ENCODE measurements at places on chromosomes 12 and 14.
A peak's percentile ranks its signal among the peaks of the same experiment; 100 is the strongest.

DNA sequence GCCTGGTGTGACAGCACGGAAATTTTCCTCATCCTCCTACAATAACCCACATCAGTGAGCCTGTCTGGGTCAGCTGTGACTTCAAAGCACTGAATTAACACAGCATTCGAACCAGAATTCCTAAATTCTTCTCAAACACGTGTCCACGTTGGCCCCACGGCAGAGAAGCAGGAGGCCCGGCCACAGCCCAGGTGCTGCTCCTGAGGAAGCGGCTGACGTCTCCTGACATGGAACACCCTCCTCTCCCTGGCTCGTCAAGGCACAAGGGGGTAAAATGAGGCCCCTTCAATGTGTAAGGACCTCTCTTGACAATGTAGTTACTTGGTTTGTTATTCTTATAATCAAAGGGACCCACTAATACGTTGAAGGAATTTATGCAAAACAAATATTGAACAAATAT, 156.3 kb upstream of the GSC start:
- no peak for DNase-seq

DNA sequence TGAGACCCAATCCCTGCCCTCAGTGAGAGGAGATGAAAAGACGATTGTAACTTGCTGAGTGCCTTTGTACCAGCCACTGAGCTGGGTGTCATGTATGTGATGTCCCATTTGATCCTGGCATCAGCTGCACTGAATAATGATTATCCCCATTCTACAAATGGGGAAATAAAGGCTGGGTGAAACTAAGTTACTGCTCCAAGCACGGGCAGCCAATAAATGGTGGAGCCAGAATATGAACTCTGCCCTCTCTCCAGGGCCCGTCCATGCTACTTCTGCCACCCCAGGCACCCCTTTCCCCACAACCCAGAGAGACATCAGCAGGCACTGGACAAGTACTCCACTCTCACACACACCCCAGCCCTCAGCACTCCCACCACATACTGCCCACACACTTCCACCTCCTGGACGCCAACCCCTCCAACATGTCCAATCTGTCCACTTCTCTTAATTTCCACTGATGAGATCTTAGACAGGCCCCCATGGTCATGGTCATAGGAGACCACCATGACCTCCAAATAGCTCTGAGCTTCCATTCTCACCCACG, 115.8 kb downstream of the DICER1 start:
- DNase-seq: no peak

DNA sequence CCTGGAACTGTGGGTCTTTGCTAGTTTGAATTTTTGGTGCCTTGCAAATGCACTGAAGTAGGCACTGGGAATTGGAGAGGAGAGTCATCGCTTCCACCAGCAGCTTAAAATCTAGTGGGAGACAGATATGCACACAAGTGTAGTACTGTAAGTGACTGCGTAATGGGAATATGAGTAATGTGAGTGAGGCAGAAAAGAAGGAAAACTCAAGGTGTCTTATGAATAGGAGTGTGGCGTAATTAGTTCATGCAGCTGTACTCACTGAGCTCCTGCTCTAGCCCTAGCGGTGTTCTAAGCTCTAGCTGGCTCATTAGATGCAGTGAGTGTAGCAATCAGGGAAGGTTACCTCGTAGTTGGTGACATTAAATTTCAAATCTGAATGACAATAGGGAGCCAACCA, 2.8 kb downstream of the TCP11L2 start:
- DNase-seq: peak; percentile 70

DNA sequence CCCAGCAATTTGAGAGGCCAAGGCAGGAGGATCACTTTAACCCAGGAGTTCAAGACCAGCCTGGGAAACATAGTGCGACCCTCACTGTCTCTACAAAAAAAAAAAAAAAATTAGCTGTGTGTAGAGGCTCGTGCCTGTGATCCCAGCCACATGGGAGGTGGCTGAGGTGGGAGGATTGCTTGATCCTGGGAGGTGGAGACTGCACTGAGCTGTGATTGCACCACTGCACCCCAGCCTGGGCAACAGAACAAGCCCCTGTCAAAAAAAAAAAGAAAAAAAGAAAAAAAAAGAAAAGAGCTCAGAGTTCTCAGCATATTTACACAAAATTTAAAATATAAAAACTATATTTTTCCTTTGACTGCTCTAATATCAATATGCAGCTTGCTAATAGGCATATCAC, 260.8 kb downstream of the SYT1 start:
- DNase-seq: no peak

- peak; percentile 36 for DNase-seq
These were observed at the start of gene CCDC63 for GRCh38 chr12:110846615-110847566. Gene CCDC63, plus strand, starts transcription at chr12:110846987. Its CDS starts 5,968 bp downstream, at chr12:110852955.

DNA sequence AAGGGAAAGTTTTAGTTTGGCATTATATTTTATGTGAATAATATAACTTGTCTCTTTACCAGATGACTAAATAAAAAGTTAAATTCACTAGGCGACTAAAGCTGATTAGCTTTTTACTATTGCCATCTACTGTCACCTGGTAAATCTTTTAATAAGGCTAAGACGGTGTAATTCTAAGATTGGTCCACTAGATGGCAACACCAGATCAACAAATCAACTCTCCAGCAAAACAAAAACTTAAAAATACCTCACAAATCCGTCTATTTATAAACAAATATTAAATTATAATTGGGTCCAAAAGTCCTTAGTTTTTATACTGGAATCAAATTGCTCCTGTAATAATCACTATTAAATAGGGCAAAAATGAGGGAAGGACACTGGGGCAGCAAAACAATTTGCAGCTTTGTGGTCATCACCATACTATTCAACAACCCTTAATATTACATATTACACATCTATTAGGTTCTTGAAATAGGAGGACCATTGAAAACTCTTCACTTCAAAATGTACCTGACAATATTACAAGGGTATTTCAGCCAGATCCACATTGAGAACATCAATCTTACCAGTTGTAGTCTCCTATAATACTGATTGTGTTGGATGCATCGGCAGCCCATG, 47.9 kb downstream of the GALC start:
- peak; percentile 17 for DNase-seq

- peak; percentile 38 for DNase-seq
These were observed 85.8 kb downstream of the EXOC5 start for GRCh38 chr14:57182760-57183503.

- DNase-seq: no peak
These were observed 20.4 kb downstream of the RGS6 start for GRCh38 chr14:71952381-71953363.

GRCh38 chr14:52789118-52789517, 2.3 kb downstream of the GNPNAT1 start:
- no peak for DNase-seq

DNA sequence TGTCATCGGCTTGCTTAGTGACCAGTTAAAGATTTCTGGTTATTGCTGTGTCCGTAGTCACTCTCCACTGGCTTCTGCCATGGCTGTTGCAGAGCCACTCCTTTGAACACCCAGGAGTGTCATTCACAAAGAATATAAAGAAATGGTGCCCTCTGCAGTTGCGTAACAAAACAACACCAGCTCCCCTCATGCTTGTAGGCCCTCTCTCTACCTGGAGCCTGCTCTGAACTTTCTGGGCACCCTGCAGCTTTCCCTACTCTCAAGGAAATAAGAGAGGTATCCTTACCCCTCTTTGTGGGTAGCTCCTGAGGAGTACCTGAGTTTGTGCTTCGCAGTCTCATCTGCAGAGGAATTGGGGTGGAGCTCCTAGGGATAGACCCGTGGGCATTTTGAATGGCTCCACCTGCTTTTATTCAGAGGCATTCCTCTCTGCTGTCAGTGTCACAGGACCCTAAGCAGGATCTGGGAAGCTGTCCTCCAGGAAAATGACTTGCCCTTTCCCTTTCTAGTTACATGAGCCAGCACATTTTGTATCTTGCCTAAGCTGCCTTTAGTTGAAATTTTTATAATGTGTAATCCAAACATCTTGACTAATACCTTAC, 97.2 kb upstream of the TMEM260 start:
- peak; percentile 20 for DNase-seq

All from NCI-H1436 (cell line).